ENCODE measurements at places on chromosomes 7 and 10.

- DNase-seq, result no peak
Measured at GRCh38 chr7:141157138-141157765, 83.4 kb downstream of the TMEM178B start.

DNA sequence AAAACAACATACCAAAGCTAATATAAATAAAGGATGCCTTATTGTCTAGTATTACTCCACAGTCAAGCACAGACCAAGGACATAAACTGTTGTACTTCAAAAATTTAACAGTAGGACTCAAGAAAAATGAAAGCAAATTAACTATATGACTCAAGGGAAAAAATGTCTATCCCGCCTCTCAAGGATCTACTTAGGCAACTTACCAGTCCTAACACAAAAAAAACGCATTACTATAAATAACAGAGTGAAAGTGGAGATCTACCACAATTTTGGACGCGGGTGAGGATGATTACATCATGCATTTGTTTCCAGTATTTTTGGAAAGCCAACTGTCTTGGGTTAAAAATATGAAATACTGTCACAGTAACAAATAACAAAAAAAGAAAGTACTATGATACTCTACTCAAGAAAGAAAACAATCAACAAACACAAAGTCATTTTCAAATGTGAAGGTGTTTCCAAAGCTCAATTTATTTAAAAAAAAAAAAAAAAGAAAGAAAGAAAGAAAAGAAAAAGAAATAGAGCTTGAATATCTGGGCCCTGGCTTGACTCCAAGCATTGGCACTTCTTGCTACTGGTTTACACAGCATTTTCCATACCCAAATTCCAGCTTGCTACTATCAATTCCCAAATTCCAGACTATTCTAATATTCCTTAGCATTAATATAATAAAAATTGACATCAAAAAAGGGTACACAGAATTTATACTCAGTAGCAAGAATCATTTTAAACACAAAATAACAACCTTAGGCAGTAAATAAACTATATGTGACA, 99.4 kb downstream of the RSU1 start:
- DNase-seq, result no peak

DNA sequence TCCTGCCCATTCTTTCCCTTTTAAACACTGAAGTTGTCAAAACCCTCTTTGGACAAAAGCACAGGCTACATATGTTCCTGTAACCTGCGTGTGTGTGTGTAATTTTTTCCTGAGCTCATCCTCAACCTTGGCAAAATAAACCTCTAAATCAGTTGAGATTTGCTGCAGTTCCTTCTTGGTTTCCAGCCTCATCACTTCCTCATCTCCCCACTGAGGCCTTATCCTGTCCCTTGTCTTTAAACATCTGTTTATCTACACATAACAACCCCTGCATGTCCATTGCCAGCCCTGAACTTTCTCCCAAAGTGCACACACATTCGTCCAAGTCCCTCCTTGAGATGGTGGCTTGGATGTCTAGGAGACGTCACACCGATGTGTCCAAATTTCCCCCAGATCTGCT, 35.5 kb downstream of the LYZL2 start:
- no peak for DNase-seq

GRCh38 chr10:97412891-97413304, 11.8 kb upstream of the RRP12 start:
- DNase-seq, result no peak

- DNase-seq, result no peak
Measured at GRCh38 chr7:77316219-77316978, 99.8 kb downstream of the GSAP start.

All from neuronal stem cell (in vitro differentiated cells).